A549 treated with RU486 at 1 μM for 4 hours (cell line): ENCODE measurements at places on chromosomes 7 and 10. TPM values are rescaled to one million over a fixed set of nuclear protein-coding genes. Genes with fewer than 3 reads are reported as not detected.

The RAPGEF5 gene
- total RNA-seq = 0.05 to 0.22 TPM (median 0.11 TPM) in 5 replicates

The AKR1C4 gene
- total RNA-seq = 0.10 to 0.41 TPM (median 0.30 TPM) in 5 replicates

The BBS9 gene
- total RNA-seq = 2.6 to 3.7 TPM (median 2.9 TPM) in 5 replicates

The SAMD9 gene
- total RNA-seq = 1.8 to 7.4 TPM (median 5.9 TPM) in 5 replicates

The NPTX2 gene
- total RNA-seq = 0.06 to 0.09 TPM (median 0.07 TPM) in 5 replicates

The RFC2 gene
- total RNA-seq = 56.7 to 73.3 TPM (median 58.6 TPM) in 5 replicates

The IDI1 gene
- 17.0 to 33.5 TPM (median 27.9 TPM) in 5 replicates for total RNA-seq

The ACTL6B gene
- total RNA-seq = not detected in 5 replicates

The PDK4 gene
- 10.6 to 23.7 TPM (median 22.0 TPM) in 5 replicates for total RNA-seq

The COL28A1 gene
- 0.33 to 0.99 TPM (median 0.49 TPM) in 5 replicates for total RNA-seq

The MEIG1 gene
- 0.69 to 2.5 TPM (median 1.1 TPM) in 5 replicates for total RNA-seq

The MOGAT3 gene
- not detected in 5 replicates for total RNA-seq

The PCLO gene
- total RNA-seq = 0.82 to 1.5 TPM (median 1.2 TPM) in 5 replicates

The SLC29A4 gene
- 8.3 to 15.3 TPM (median 14.5 TPM) in 5 replicates for total RNA-seq

The TMEM176B gene
- 0.20 TPM in 1 of 5 replicates, not detected in the others for total RNA-seq

The TEX47 gene
- total RNA-seq = not detected in 5 replicates

The EPC1 gene
- 15.5 to 19.2 TPM (median 17.3 TPM) in 5 replicates for total RNA-seq

The TSPAN33 gene
- total RNA-seq = 5.9 to 7.1 TPM (median 6.6 TPM) in 5 replicates

The CREB5 gene
- 3.9 to 5.6 TPM (median 5.1 TPM) in 5 replicates for total RNA-seq

The UPK3BL1 gene
- total RNA-seq = 7.1 to 16.1 TPM (median 11.6 TPM) in 5 replicates

The GPR158 gene
- 0.02 to 0.08 TPM (median 0.06 TPM) in 5 replicates for total RNA-seq

The OR6B1 gene
- total RNA-seq = not detected in 5 replicates

The FIS1 gene
- 120 to 145 TPM (median 139 TPM) in 5 replicates for total RNA-seq

The CLDN3 gene
- 1.4 to 3.4 TPM (median 2.9 TPM) in 5 replicates for total RNA-seq

The HOXA4 gene
- 2.0 to 2.9 TPM (median 2.4 TPM) in 5 replicates for total RNA-seq

The AGK gene
- 28.0 to 33.8 TPM (median 29.1 TPM) in 5 replicates for total RNA-seq

The ENTPD1 gene
- 0.09 to 0.12 TPM in 2 of 5 replicates, not detected in the others for total RNA-seq

The CDHR3 gene
- 3.8 to 5.6 TPM (median 5.1 TPM) in 5 replicates for total RNA-seq

The SIRT1 gene
- total RNA-seq = 13.3 to 29.9 TPM (median 24.2 TPM) in 5 replicates

The KCNK18 gene
- not detected in 5 replicates for total RNA-seq

The HMX3 gene
- 0.12 TPM in 1 of 5 replicates, not detected in the others for total RNA-seq

The TMEM196 gene
- not detected in 5 replicates for total RNA-seq

The OR13A1 gene
- total RNA-seq = not detected in 5 replicates

The AMPH gene
- total RNA-seq = not detected in 5 replicates

The NKX2-3 gene
- total RNA-seq = 0.07 to 0.09 TPM (median 0.08 TPM) in 4 of 5 replicates, not detected in the other

The GJD4 gene
- total RNA-seq = 0.09 TPM in 1 of 5 replicates, not detected in the others

The GDF2 gene
- total RNA-seq = not detected in 5 replicates

The GIMAP2 gene
- 0.06 to 0.17 TPM in 2 of 5 replicates, not detected in the others for total RNA-seq

The USP54 gene
- 10.1 to 12.5 TPM (median 11.9 TPM) in 5 replicates for total RNA-seq

The BCCIP gene
- 108 to 162 TPM (median 124 TPM) in 5 replicates for total RNA-seq

The SEMA4G gene
- total RNA-seq = 8.3 to 11.0 TPM (median 9.7 TPM) in 5 replicates

The SPDYE2 gene
- not detected in 5 replicates for total RNA-seq

The ASIC3 gene
- total RNA-seq = 5.7 to 12.6 TPM (median 12.2 TPM) in 5 replicates

The GPR15LG gene
- not detected in 5 replicates for total RNA-seq

The ICA1 gene
- 0.85 to 1.7 TPM (median 1.2 TPM) in 5 replicates for total RNA-seq

The CYP2C19 gene
- total RNA-seq = not detected in 5 replicates

The TCERG1L gene
- not detected in 5 replicates for total RNA-seq

The CALHM3 gene
- 0.35 to 0.53 TPM (median 0.41 TPM) in 5 replicates for total RNA-seq
